ENCODE measurements at places on chromosomes 5 and 9.
A peak's percentile ranks its signal among the peaks of the same experiment; 100 is the strongest.

GRCh38 chr9:126612326-126612812, 1.4 kb upstream of the LMX1B start:
- DNase-seq = no peak

GRCh38 chr9:6551136-6551535, 94.4 kb downstream of the GLDC start:
- no peak for DNase-seq

DNA sequence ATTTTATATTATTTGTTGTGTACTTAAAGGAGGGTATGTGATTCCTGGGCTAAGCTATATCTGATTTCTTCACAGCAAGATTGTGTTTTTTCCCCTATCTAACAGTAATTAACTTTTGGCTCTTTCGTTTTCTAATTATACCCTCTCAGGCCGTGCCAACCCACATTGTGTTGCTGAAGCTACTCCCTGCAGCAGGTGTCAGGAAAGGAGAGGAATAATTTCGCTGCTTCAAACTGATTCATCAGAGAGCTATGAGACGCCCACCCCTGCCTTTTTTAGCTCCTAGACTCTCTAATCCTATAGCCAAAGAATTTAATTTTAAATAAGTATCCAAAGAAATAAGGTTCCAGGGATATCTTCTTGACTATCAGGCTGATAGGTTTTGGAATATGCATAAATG, 3.8 kb downstream of the CAVIN4 start:
- DNase-seq = no peak

DNA sequence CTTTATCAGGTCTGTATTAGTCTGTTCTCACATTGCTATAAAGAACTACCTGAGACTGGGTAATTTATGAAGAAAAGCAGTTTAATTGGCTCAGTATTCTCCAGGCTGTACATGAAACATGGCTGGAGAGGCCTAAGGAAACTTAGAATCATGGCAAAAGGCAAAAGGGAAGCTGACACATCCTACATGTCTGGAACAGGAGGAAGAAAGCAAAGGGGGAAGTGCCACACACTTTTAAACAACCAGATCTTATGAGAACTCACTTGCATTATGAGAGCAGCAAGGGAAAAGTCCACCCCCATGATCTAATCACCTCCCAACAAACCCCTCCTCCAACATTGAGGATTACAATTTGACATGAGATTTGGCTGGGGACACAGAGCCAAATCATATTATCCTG, 132.1 kb downstream of the PCSK1 start:
- DNase-seq = no peak

DNA sequence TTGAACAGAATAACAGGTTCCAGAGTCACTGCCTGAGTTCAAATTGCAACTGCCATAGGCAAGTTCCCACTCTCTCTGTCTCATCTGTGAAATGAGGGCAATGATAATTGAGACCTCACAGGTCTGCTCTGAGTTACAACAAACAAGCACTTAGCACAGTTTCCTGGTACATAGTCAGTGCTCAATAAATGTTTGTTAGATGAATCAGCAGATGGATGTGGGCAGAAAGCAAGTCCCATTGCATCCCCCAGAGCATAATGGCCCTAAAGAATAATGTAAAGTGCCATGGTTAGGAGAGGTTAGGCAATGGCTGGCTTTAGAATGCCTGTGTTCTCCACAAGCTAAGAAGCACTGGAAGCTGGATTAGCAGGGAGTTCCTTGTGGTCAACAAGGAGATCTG, 136.5 kb upstream of the LARP1 start:
- no peak for DNase-seq

GRCh38 chr9:129415942-129416651, 204.8 kb downstream of the C9orf50 start:
- no peak for DNase-seq

GRCh38 chr5:144017119-144017518, 153.3 kb downstream of the YIPF5 start:
- DNase-seq = no peak

GRCh38 chr5:55597014-55597981, 62.5 kb upstream of the PLPP1 start:
- no peak for DNase-seq

DNA sequence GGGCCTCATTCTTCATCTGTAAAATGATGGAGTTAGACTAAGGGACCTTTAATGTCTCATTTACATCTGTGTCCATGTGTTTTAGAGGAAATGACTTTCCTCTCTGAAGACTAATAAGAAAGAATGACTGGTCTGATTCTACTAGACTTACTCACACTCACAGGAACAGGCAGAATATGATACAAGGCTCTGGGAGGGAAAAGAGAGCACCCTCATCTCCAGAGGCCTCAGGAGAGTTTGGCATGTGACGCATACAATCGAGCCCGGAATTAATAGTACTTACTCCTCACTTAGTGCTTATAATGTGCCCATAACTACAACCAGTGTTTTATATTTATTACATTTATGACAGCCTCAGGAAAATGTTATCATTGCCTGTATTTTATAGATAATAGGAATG, 608.7 kb downstream of the KCTD16 start:
- no peak for DNase-seq

GRCh38 chr5:19880458-19880857, 107.5 kb downstream of the CDH18 start:
- DNase-seq = no peak

DNA sequence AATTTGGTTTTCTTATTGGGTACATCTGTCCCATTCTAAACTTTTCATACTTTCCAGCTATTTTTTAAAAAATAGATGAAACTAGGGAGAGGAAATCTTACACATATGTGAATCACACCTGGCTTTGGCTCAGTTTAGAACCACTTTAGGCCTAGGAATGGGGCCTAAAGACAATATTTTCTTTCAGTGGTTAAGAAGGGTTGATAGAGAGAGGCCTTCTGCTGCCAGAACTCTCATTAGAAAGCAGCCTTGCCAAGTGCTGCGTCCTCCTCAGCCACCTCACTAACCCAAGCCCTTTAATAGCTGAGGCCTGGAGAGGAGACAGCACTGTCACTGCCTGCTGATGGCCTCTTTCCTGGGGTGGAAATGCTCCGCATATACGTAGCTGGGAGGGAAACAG, 167.5 kb downstream of the SAXO1 start:
- no peak for DNase-seq

GRCh38 chr9:72441848-72442607, 77.0 kb upstream of the ZFAND5 start:
- no peak for DNase-seq

DNA sequence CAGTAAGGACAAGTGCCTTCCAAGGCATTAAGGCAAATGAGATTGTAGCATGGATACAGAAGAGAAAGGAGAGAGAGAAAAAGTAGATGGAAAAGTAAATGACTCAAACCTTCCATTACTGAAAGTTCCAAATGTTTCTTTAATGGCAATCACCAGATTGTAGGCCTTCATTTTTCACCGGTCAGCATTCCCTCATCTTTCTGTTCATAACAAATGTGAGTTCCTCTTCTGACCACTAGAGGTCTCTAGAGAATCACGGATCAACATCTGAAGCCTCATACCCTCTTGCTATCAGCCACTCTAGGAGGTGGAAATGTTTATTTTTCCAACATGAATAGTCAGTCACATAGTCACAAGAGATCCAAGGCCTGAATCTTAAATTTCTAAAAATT, 73.6 kb upstream of the RPS23 start:
- DNase-seq = peak; percentile 43

DNA sequence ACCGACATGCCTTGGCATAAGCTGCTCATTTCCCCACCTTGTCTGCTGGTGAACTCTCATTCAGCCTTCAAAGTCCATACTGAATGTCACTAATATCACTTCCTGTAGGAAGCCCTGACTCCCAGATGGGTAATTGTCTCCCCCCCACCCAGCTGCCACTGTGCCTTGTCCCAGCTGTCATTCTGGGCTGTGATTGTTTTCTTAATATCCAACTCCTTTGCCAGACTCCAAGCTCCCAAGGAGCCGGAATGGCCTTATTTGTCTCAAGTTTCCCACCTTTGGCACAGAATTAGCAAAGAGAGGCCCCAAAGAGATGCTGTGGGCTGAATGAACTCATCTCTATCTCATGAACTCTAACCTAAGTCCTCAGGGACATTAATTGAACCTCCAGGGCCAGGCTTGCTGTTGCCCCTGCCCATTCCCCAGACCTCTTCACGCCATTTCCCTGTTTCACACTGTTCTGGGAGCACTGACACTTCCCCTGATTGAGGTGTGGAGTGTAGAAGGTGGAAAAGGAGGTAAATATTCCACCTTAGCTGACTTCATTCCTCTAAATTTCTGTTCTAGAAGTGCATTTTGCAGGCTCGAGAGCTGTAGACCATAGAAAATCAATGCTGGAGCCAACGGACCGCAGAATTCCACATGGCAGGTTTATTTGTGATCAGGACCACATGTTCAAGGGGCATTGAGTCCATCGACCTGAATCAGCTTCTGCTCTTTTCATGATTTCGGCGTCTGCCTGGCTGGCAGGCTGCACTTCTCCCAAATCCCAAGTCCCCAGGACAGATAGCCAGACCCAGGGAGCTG, 4.9 kb upstream of the SH3PXD2B start:
- no peak for DNase-seq

- no peak for DNase-seq
Observed at GRCh38 chr5:143782588-143783386, 29.2 kb upstream of the HMHB1 start.

- no peak for DNase-seq
Observed at GRCh38 chr5:108727236-108727650, 20.5 kb upstream of the FER start.

DNA sequence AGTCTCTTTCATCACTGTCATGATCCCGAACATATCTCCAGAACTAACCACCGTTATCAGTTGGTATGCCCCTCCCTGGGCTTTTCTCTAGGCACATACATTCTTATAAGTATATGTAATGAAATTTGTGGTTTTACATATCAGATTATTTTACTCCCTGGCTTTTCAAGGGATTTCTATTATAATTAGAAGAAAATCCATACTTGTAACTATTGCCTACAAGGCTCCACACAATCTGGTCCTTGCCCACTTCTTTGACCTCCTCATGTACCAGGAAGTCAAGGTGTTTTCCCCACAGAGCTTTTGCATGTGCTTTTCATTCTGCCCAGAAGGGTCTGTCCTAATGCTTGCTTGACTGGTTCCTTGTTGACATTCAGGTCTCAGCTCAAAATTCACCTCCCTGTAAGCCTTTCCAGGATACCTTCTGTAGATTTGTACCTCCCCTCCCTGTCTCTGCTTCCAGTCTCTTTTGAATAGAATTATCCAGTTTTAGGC, 33.6 kb upstream of the HSD17B4 start:
- no peak for DNase-seq

GRCh38 chr5:147490989-147491388, 18.9 kb downstream of the DPYSL3 start:
- DNase-seq = no peak

- no peak for DNase-seq
Observed at GRCh38 chr9:98563988-98564387, 144.7 kb downstream of the GABBR2 start.

- no peak for DNase-seq
Observed at GRCh38 chr9:127987103-127987614, 6.4 kb upstream of the EEIG1 start.

DNA sequence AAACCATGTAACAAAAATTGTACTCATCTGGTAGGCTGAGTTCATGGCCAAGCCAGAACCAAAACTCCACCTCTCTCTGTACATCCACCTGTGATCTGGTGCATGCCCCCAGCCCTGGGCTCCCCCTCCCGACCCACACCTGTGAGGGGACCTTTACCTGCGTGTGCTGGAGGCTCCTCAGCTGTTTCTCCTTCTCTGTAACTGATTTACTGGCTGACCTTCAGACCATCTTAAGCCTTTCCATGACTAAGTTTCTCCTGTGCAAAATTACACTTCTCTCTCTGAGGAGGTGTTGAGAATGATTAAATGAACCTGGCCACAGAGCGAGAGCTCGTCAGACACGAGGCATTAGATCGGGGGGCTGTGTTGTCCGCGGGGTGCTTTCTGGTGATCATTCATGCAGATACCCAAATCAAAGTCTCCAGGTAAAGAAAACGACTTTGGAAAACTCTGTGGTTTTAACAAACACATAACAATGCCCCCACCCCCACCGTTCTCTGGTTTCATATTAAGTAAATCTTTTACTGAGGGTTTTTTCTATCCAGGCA, 136.4 kb downstream of the SEMA5A start:
- no peak for DNase-seq

DNA sequence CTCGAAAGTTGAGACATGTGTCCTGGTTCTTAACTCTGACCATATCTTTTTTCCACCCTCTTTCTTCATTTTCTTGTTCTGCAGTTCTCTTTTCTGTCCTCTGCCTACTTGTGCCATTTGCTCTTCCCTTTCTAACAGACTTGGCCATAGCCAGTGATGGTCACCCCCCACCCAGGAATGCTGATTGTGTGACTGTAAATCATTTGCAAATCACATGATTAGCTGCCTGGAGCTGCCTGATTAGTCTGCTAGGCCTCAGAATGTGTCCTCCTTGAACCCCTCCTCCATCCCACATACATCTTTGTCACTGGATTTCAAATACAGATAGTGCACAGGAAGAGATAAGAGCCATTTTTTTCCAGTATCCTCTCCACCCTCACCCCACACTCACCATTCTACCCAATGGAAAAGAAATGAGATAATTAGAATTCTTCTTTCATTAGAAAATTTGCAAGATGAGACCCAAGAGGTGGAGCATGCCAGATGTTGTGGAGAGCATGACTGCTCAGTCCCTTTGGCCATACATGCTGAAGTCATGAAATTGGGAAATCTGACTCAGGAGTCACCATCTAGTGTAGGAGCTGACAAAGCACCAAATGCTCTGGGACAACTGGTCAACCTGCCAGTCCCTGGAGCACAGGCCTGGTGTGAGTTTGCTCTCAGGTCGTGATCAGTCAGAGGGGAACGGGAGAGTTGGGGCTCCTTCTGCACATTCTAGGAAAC, 538.2 kb downstream of the CCDC171 start:
- no peak for DNase-seq

DNA sequence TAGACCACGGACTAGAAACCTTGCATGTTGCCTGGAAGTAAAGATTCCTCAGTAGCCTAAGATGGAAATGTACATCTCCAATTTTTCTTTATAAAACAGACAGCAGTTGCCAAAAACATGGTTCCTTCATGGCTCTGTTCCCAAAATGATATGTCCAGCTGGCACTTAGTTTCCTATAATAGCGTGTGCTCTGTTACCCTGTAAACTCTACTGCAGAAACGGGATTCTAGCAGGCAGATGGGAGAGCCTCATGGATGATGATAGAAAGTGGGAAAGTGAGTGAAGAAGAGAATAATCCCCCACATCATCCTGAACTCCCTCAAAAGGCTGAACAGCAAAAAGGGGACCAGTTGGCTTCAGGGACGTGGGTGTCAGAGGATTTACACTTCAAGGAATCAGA, 118.2 kb downstream of the FRMD3 start:
- no peak for DNase-seq

- DNase-seq = peak; percentile 22
Observed at GRCh38 chr9:136399176-136400037, 563 bp downstream of the SNAPC4 start.

GRCh38 chr5:113017881-113018635, 41.5 kb downstream of the DCP2 start:
- DNase-seq = no peak

GRCh38 chr9:128393145-128393775, 22.1 kb downstream of the URM1 start:
- DNase-seq = no peak
